ENCODE measurements at places on chromosomes 5 and 9.

DNA sequence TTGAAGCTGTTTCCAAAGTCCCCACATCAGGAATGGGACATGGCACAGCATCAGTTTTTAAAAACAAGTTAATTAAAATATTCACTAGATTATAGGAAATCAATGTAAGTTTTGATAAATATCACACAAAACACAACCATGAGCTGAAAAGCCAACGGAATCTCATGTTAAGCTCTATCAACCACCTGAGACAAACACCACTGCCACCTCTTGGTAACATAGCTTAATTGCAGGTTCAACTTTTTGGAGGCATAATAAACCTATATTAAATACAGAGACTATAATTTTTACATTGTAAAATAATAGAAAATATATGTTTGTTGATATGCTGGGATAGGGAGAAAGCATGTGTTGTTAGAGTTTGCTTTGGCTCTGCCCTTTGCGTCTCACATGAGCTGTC, 126.1 kb downstream of the SV2C start:
- DNase-seq: no peak

DNA sequence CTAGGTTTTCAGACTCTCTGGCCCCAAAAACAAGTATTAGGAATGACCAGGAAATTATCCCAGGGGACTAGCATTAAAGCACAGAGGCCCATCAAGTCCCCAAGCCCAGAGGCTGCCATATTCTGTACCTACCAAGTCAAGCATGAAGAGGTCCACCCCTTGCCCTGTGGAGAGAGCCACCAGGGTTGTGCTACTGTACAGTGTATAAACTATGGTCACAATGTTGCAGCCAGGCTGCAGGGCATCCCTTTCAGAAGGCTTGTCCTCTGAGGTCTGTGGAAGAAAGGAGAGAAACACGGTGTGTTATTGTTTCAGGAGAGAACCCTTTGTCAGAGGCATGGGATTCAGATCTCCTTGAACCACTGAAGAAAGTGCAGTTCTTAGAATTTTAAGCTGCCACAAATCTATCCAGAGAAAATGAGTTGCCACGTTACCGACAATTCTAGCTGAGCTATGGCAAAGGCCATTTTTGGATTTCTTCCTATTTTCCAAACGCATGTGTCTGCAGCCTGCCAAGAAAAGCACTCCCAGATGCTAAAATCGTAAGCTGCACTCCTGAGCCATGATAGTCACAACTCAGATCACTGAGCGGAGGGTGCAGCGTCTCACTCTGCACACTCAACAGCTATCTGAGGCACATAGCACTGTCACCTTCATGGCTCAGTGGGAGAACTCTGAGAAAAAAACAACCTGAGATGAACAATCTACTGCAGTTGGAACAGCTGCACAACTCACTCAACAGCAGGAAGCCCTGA, 45.5 kb upstream of the SPATA31E1 start:
- DNase-seq: no peak

GRCh38 chr9:83956086-83956435, 24.0 kb downstream of the HNRNPK start:
- DNase-seq: peak; percentile 14

DNA sequence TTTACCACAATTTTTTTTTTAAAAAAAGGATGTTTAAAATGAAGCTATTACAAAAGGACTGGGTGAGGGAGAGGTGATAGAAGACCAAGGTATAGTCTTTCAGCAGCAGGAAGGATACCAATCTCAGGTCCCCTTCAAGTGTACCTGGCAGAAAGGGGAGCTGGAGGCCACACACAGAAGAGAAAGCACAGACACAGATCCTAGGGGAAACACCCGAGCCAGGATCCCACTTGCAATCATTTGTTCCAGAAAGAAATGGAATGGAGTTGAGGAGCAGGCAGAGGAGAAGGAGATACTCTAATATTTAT, 5.6 kb downstream of the GNPDA1 start:
- DNase-seq: no peak

- no peak for DNase-seq
Observed at GRCh38 chr5:168064933-168065622, 226.4 kb upstream of the WWC1 start.

DNA sequence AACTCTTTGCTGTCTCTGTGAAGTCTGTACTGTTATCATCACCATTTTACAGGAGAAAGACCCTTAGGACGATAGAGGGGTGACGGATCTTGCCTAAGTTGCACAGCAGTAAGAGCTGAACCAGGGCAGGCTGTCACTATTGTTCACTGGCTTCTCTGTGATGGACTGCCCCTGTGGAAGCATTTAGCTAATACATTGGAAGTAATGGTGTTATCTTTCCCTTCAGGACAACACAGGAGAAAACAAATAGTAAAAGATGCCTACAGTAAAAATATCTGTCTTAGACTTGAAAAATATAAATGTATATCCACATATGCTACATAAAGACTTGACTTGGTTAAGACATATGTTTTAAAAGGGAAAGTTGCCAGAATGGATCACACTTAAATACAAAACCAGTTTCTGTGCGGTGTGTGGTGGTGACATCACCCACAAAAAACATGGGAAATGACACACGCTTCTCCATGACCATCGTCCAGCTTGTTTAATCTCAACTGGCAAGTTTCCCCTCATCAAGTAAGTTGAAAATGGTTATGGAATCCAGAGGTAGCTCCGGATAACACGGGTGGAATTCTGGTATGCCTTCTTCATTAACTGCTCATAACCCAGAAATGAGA, 351.8 kb downstream of the EBF1 start:
- no peak for DNase-seq

GRCh38 chr5:74542482-74542881, 98.0 kb downstream of the ENC1 start:
- no peak for DNase-seq

Measured in germinal center (tissue), 1 donor.